ENCODE measurements at places on chromosomes 16 and 17.
A peak's percentile ranks its signal among the peaks of the same experiment; 100 is the strongest.

GRCh38 chr17:55056526-55056925 lies 88.0 kb downstream of the STXBP4 start:
- peak; percentile 49 for DNase-seq

- no peak for DNase-seq
These were observed 37.1 kb upstream of the CSNK2A2 start for GRCh38 chr16:58234831-58235595.

GRCh38 chr17:27454089-27454488 lies 2.2 kb upstream of the KSR1 start:
- DNase-seq, result no peak

DNA sequence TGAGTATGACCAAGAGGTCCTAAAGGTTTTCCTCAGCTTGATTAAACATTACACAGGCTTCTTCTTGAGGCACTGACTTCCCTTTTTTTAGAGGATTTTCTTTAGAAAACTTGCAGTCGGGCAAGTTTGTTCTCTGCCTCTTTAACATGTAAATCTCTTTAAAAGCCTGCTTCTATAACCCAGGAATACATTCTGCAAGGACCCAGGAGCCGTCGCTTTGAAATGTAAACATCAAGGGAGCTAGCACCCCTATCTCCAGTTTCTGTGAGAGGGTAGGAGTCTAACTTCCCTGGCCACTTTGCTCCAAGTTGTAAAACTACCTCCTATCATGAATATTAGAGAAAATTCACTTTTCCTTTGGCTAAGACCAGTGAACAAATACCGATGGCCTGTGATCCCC lies 201.5 kb upstream of the CPHXL start:
- DNase-seq, result no peak

GRCh38 chr17:836151-836550 lies 54.0 kb downstream of the MRM3 start:
- no peak for DNase-seq

- DNase-seq, result no peak
These were observed 349.9 kb downstream of the CPPED1 start for GRCh38 chr16:12453832-12454231.

GRCh38 chr17:79789943-79790804 lies 6.7 kb downstream of the CBX8 start:
- peak; percentile 10 for DNase-seq

- DNase-seq, result no peak
These were observed 80.2 kb downstream of the WWOX start for GRCh38 chr16:78179666-78180065.

- DNase-seq, result no peak
These were observed 99.7 kb downstream of the CHD9 start for GRCh38 chr16:53154513-53154912.

DNA sequence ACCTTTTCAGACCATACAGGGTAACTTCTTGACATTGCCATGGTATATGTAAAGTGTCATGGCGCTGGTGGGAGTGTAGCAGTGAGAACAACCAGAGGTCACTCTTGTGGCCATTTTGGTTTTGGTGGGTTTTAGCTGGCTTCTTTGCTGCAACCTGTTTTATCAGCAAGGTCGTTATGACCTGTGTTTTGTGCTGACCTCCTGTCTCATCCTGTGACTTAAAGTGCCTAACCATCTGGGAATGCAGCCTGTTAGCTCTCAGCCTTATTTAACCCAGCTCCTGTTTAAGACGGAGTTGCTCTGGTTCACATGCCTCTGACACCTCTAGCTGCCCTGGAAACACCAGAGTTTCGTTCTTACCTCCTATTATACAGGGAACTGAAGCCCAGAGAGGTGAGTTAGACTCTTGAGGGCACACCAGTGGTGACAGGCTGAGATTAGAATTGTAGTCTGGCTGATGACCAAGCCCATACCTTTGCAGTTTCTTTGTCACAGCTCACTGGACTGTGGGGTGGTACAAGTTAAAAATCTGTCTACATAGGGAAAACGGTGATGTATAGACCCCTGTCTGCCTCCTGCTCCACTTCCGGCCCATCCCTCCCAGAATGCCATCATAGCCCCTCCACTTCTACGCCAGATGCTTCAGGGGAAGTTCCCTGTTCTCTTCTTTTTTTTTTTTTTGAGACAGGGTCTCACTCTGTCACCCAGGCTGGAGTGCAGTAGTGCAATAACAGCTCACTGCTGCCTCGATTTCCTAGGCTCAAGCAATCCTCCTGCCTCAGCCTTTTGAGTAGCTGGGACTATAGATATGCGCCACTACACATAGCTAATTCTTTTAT lies 21.0 kb downstream of the KSR1 start:
- no peak for DNase-seq

GRCh38 chr16:10878328-10878643 lies 1.3 kb downstream of the CIITA start:
- no peak for DNase-seq

GRCh38 chr16:49437344-49437743 lies 63.7 kb downstream of the C16orf78 start:
- DNase-seq, result no peak

- no peak for DNase-seq
These were observed 301.8 kb upstream of the MAF start for GRCh38 chr16:79902351-79902750.

DNA sequence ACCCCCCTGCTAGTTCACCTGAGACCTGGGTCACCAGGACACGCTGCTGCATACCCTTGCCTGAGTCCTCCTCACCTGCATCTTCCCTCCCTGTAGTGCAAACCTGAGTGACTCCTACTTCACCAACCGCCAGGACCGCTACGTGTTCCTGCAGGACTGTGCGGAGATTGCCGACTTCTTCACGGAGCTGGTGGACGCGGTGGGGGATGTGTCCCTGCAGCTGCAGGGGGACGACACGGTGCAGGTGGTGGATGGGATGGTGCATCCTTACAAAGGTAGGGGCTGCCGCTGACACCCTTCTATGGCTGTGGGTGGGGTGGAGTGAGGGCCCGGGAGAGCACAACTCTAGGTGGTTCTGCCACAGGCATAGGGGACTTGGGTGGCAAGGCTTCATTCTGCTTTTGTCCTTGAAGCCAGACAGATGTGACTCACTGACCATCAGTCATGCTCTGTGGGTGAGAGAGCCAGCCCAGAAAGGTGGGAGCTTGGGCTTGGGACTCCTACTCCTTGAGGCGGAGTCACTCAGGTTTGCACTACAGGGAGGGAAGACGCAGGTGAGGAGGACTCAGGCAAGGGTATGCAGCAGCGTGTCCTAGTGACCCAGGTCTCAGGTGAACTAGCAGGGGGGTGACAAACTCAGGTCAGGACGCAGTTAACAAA lies 22.3 kb downstream of the PGS1 start:
- no peak for DNase-seq

DNA sequence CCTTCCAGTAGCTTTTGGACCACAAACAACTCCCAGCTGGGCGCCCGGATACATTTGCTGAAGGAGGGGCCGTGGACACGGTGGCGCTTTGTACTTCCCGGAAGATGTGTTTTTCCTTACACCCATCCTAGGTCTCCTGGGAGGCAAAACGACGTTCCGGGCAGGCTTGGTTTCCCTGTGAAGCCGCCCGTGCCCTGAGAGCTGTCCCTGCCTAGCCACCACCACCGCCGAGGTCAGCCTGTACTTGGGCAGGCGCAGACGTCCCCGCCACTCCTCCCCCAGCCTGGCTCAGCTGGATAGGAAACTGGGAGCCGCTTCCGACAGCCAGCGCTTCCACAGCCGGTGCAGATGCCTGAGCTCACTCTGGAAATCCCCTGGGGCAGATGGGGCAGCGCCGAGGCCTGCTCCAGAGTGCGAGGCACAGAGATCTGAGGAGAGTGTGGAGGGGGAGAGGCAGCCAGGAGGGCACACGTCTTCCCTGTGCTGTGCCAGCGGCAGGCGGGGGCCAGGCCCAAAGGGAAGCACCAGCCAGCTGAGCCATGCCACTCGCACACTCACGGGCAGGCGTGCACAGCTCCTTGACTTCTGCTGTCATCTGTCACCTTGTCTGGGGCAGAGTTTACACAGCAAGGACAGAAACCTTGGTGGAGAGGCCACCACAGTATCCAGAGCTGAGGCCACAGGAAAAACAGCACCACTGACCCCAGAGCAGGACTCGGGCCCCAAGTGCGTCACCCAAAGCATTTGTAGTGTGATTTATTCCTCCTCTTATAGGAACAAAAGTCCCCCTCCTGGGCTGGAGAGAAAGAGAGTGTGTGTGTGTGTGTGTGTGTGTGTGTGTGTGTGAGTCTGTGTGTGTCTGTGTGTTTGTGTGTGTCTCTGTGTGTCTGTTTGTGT lies 3.0 kb downstream of the RHBDF2 start:
- peak; percentile 71 for DNase-seq

- DNase-seq, result no peak
These were observed 28.7 kb downstream of the CHD9NB start for GRCh38 chr16:53024045-53024444.

DNA sequence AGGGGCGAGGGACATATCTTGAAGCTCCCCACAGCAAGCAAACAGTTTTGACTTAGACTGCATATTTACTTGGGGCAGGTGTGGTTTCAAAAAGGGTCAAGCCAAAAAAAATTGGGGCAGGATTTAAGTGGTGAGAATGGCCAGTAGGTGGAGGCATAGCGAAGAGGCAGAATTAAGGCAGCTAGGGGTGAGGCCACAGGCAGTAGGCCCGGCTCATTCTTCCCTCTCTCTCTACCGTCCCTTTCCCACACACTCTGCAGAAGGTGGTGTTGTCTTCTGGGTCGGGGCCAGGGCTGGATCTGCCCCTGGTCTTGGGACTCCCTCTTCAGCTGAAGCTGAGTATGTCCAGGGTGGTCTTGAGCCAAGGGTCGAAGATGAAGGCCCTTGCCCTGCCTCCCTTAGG lies 2.6 kb downstream of the SHBG start:
- DNase-seq, result no peak

- no peak for DNase-seq
These were observed 6.7 kb downstream of the CEP295NL start for GRCh38 chr17:78896091-78896833.

DNA sequence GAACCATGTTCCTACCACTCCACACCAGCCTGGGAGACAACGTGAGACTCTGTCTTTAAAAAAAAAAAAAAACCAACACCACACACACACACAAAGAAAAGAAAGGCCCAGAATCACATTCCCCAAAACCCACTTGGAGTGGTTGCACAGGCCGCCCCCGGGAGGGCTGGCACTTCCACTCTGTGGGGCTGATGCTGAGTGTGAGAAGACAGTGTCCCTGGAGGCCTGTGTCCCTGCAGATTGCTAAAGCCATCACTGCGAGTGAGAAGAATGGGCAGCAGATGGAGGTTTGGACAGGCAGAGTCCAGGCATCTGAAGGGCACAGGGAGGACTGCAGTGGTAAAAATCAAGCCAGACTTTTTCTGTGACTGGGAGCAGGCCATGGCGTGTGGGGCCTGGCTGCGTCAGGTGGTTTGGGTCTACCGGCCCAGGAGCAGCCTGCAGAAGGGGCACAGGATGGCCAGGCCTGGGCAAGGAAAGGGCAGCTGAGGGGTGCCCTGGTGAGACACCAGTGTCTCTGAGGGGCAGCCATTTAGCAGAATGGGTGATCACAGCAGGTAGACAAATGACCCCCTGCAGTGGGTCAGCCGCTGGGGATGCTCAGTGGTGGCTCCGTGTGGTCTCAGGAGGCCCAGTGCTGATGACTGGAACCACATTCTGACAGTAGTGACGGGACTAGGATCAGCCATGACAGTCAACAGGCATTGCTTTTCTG lies 13.1 kb downstream of the CTRB2 start:
- DNase-seq, result no peak

DNA sequence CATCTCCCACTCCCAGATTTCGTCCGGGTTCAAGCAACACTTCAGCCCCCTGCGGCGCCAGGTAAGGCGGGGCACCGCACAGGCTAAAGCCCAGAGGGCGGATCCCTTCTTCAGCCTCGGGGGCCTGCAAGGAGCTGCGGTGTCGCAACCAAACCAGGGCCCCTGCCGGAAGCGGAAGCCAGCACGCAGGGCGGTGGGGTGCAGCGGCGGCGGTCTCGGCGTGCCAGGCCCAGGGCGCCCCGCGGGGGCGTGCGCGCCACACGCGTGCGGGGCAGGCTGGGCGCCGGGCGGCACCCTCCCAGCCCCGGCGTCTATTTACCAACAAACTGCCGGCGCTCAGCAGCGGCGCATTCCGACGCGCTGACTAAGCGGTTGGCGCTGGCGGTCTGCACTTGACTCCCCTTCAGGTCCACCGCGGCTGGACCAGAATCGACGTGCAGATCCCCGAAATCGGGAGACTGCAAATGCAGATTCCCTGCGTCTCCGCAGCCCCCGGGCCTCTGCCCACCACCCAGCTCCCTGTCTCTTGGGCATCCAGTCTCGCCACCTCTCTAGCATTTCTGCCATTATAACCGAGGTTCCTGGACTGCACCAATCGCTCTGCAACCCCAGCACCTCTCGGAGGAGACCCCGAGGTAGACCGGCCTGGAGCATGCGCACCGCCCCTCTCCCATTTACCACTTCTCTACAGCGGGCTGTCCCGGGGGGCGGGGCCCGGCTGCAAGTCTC lies 421 bp upstream of the DLX4 start:
- DNase-seq, result peak; percentile 39

GRCh38 chr17:49369760-49370159 lies 7.7 kb upstream of the ZNF652 start:
- DNase-seq, result no peak

DNA sequence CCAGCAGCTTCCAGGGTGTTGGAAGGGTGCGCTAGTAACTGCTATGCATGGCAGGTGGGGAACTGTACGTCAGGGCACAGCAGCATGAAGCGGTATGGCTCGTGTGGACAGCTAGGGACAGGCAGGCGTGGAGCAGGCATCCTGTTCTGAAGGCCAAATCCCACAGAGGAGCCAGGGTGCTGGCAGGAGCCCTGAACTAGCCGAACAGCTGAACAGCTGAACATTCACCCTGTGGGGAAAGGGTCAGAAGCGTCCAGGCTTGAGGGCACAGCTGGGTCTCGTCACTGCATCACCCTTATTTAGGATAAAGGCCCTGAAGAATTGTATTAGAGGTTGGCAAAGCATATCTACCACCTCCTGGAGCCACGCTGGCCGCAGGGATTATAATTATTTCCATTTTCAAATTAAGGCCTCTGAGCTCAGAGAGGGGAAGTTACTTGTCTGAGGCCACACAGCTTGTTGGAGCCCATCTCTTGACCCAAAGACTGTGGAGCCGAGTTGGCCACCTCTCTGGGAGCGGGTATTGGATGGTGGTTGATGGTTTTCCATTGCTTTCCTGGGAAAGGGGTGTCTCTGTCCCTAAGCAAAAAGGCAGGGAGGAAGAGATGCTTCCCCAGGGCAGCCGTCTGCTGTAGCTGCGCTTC lies 3.3 kb upstream of the STH start:
- DNase-seq, result no peak

DNA sequence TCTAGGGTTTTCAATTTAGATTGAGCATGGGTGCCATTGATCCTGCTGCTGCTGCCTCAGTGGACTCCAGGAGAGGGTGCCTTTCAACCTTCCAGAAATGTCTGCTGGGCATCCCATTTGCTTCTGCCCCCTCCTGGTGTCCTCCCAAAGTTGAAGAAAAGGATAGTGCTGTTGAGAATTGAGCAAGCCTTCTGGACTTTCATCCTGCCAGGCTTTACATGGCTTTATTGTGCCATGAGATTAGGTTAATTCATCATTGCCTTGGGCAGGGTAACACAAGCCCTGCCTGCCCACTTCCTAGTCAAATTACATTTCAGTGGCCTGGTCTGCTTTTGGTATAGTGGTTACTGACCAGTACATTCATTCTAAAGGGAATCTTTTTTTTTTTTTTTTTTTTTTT lies 17.9 kb upstream of the TANGO6 start:
- no peak for DNase-seq

GRCh38 chr17:80874866-80875445 lies 116.7 kb upstream of the CHMP6 start:
- no peak for DNase-seq
